EH (cell line): ENCODE measurements at places on chromosomes 5 and 9.

- no peak for DNase-seq
These were observed 9.5 kb downstream of the MVB12B start for GRCh38 chr9:126335837-126336735.

GRCh38 chr5:6535594-6535993, 86.9 kb downstream of the UBE2QL1 start:
- no peak for DNase-seq

GRCh38 chr9:98563212-98563907, 145.4 kb downstream of the GABBR2 start:
- no peak for DNase-seq

DNA sequence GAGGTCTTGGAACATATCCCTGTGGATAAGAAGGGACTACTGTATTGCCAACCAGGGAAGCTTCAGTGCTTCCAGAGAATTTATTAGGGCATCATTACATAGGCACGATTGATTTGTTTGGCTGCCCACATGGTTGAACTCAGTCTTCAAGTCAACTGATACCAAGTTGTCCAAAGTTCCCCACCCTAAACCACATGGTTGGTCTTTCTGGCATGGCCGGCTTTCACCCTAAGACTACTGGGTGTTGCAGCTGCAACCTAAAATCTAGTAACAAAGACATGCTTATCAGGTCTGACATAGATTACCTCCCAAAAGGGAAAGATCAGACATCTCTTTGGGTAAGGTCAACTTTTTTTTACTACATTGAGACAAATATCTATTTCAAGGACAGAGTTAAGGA, 37.0 kb downstream of the FAF2 start:
- no peak for DNase-seq

GRCh38 chr5:153403470-153403869, 87.0 kb upstream of the GRIA1 start:
- DNase-seq = no peak

- no peak for DNase-seq
These were observed 7.6 kb upstream of the SLC30A5 start for GRCh38 chr5:69086206-69086605.

- DNase-seq = no peak
These were observed 343.5 kb downstream of the PLK2 start for GRCh38 chr5:58116346-58116745.

DNA sequence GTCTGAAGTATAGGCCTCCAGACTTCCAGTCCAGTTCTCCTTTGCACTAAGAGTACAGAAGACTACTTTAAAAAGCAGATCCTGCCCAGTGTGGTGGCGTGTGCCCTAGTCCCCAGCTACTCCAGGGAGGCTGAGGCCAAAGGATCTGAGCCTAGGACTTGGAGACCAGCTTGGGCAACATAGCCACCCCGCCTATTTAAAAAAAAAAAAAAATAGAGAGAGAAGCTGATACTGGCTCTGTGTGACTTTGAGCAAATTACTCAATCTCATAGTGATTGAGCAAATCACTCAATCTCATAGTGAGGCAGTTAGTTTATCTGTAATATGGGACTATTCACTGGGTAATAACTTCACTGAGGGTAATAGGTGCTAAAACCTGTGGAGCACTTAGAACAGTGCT, 43.6 kb upstream of the KDM4C start:
- DNase-seq = no peak

GRCh38 chr5:115262011-115262320, 711 bp downstream of the PGGT1B start:
- DNase-seq = peak; percentile 30

GRCh38 chr5:1778138-1779020, 21.3 kb downstream of the MRPL36 start:
- DNase-seq = no peak
